Activated naive CD8-positive, alpha-beta T cell treated with anti-CD3 and anti-CD28 coated beads, Interleukin-2, amount 10 ng/mL, durations not matched to agents 7 days and 5 days (primary cell): ENCODE measurements at places on chromosomes 6 and 20.

DNA sequence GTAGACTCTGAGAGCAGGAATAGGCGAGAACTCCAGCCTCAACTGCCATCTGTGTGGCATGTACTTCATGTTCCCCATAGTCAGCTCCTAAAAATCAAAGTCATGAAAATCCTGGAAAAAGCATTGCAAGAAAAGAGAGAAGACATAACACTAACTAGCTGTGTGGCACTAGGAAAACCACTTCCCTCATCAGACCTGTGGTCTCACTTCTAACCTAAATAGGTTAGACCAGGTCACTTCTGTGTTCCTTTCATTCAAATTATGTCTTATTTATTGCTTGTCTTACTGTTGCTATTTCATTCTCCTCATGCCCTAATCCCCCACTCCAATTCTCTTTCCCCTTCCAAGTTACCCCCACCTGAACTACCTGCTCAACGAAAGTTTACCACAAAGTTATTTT, 70.2 kb downstream of the TNFRSF21 start:
- DNase-seq = no peak

GRCh38 chr6:129475477-129476247, 234.3 kb downstream of the ARHGAP18 start:
- no peak for DNase-seq

DNA sequence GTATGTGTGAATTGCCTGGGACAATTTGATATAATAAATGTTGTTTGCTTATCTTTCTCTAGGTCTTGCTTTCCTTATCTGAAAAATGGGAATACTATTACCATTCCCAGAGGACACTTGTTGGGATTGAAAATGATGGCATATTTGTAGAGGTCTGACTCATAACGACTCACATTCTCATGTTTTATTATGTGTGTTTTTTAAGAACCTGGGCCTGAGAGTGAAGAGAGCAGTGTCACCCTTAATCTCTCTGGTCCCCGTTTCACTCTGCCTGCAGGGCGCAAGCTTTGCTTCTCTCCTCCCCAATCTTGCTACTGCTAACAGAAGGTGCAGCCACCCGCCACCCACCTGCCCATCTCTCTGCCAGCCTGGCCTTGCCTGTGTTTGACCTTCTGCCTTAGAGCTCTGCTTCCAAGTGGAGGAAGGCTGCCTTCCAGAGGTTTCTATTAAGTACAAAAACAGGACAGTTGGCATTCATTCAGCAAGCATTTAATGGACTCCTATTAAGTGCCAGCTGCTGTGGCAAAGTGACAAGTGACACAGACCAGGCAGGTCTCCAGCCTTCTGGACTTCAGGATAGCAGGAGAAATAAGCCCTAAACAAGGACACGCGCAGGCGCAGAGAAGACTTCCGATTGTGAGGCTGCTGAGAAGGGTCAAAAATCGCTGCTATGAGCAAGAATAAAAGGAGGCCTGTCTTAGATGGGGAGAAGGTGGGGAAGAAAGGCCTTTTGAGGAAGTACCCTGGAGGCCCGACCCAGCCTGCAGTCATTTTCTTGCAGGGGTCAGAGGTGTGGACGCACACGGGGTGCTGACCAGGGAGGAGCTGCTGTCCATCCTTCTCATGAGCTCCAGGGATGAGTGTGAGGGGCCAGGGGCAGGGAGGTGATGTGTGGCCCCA, 112.5 kb downstream of the JPH2 start:
- peak; percentile 26 for DNase-seq

DNA sequence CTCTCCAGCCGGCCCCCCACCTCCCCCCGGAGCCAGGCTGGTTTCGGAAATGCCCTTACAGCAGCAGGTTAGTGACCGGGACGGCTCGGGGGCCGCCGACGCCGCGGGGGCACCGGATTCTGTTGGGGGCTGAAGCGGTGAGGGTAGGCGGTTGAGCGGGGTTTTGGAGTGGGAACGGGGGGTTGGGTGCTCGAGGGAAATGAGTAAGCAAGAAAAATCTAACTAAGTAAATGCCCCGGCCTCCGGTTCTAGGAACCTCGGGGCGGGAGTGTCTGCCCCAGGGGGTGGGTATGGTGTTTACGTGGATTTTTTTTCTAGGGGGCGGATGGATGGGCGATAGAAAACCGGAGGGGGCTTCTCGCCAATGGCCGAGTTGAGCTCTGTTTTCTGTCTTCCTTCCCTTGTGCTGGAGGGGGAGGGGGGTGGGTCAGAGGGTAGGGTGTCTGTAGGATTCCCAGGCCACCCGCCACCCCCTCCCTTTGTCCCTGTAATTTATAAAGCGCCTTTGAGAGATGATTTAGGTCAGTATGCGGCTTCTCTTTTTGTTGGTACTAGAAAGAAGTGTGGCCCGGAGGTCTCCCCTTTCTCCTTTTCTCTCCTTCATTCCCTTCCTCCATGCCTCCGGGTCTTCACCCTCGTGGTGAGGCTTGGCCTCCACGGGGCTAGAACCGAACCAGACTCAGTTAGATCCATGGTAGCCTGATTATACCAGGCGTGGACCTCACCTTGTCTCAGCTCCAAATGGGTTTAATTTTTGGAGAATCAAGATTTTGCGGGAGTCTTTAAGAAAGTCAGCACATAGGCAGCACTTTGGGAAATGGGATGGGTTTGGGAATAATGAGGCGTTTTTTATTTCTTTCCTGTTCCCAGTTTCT, 2.3 kb downstream of the E2F3 start:
- DNase-seq = peak; percentile 82

DNA sequence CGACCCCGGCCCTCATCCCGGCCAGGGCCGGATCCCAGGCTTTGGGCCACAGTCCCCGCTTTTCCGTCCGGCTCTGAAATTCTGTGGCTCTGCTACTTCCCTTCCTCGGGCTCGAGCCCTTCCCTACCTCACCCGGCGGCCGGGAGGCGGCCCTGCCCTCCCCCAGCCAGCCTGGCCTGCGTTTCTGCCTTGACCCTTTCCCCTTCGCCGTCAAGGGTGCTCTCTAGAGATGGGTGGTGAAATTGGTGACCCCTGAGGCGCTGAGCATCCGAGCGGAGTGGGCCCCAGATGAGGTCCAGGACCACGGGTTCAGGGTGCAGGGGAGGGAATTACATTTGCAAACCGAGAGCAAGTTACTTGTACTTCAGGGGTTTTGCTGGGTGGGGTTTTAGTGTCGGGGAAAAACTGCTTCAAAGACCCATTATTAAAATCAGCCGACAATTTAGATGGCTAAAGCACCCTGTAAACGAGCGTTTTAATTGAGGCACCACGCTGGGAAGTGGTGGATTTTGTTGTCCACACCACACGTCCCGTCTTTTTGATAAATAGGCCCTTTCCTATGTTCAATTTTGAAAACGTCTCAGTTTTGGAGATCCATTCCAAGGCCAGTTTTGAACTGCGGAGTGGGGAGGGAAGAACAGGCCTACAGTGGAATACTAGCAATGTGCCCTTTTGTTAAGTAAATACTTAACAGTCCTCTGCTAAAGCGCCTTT, 9.9 kb downstream of the TFAP2A start:
- DNase-seq = no peak

DNA sequence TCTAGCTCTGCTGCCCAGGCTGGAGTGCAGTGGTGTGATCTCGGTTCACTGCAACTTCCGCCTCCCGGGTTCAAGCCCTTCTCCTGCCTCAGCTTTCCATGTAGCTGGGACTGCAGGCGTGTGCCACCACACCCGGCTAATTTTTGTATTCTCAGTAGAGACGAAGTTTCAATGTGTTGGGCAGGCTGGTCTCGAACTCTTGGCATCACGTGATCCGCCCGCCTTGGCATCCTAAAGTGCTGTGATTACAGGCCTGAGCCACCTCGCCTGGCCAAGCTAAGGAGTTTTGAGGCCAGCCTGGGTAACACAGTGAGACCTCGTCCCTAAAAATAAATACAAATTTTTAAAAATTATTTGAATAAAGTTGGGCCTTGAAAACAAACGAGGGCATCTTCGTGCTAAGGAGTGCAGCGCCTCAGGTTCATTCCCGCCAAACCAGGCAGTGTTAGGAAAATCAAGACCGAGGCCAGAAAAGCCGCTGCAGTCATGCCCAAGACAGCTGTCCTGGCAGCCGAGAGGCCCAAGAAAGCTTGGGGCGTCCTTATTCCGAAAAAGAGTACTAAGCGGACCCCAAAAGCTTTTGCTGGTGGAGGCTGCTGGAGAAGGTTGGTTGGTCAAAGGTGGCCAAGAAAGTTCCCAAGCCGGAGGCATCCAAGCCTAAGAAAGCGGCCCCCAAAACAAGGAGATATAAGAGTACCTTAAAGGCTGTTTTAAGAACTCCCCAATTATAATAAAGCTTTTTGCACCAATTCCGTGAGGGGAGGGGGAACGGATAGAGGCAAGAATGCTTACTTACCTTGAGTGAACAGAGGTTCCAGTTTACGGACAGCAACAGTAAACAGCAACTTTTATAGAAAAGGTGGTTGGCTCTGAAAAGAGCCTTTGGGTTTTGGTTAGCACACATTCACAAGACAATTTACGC, 109.0 kb downstream of the HFE start:
- peak; percentile 66 for DNase-seq

DNA sequence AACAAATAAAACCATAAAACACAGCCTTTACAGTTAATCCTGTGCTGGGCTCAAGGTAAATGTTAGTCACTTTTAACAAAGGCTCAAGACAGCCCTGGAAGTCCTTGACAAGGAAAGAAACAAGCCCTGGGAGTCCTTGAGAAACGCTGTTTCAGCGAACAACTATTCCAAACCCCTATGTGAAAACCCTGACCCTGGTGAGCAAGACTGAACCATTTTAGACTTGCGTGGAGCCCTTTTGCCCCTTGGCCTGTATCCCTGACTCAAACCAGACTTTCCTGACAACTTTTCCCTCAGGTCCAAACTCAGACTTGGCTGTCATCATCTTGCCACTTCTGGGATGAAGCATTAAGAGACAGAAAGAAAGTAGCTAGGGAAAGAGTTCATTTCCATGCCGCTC, 180.4 kb downstream of the AIG1 start:
- no peak for DNase-seq

GRCh38 chr6:49549691-49550491, 577 bp upstream of the C6orf141 start:
- DNase-seq = no peak

GRCh38 chr6:33677143-33677660, 34.3 kb downstream of the UQCC2 start:
- DNase-seq = no peak
